ENCODE measurements at places on chromosomes 7 and 10.
A peak's percentile ranks its signal among the peaks of the same experiment; 100 is the strongest.

GRCh38 chr10:43109671-43110249 is 28.5 kb upstream of the CSGALNACT2 start:
- no peak for DNase-seq

GRCh38 chr7:17523813-17524739 is 225.6 kb downstream of the AHR start:
- no peak for DNase-seq

DNA sequence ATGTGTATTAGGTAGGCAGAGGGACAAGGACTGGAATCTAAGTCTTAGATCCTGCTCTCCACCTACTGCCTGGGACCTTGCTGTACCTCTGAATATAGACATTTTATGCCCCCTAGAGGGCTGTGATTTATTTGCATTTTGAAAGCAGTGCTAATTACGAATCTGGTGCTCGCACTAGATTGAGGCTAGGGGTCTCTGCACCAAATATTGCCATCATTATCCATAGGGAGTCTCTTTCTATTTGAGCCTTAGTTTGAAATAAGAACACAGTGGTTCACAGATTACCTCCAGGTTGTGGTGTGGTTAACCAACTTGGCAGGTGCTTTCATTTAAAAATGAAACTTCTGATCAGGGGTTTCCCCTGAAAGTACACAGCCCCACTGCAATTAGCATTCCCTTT is 41.8 kb downstream of the CNNM1 start:
- DNase-seq = peak; percentile 20

GRCh38 chr7:45015313-45015712 is 15.3 kb downstream of the CCM2 start:
- DNase-seq = no peak

- no peak for DNase-seq
Measured at GRCh38 chr7:43716598-43716997, 12.7 kb downstream of the COA1 start.

- peak; percentile 71 for DNase-seq
Measured at GRCh38 chr7:100158229-100159098, at the start of gene TRAPPC14. TSS of gene TRAPPC14 (minus strand) at chr7:100158723. CDS start at chr7:100158499, 224 bp downstream.

DNA sequence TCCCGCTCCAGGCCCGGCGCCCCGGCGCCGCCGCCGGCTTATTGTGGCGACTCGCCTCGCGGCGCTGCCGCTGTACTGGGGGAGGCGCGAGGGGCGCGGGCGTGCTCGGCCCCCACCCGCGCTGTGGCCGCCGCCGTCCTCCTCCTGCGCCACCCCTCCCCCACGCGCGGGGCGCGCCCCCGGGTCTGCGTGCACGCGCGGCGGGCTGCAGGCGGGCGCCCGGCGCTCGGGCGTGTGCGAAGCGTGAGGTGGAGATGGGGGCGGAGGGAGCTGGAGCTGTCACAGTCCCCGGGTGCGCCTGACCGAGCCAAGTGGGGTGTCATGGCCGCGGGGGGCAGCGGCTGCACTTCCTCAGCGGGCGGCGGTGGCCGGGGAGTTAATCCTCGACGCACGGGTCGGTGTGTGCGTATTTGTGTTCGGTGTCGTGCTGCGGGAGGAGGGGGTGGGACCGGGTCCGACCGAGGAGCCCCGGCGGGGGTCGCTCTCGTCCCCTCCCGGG is 672 bp downstream of the LCOR start:
- DNase-seq = peak; percentile 84

DNA sequence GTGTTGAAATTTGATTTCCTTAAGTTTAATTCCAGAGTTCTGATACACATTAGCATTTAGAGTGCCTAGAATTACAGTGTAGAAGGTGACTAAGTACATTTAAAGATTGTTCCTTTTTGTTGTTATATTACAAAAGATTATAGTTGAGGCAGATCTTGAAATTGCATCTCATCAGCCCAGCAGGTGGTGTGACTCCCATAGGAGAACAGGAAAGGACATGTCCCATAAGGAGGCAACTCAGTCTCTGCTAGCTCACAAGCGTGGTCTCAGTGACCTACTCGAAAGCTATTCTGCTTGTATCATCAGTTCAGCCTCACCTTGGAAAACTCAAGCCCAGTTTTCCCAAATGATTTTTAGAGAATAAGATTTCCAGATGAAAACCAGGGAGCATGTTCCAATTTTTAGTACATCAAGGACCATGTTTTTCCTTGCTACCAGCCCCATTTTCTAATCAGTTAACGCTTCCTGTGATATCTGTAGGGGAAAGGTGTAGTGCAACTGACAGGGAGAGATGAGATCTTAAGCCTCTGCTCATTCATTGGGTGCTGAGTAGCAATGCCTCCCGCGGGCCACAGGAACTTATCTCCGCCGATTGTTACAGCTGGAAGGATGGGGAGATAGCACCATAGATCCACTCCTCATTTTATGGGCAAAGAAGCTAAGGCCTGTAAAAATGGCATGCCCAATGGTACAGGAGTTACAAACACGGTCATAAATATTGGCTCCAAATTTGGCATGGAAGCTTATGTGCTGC is 1.1 kb upstream of the GNAI1 start:
- DNase-seq = no peak

- DNase-seq = no peak
Measured at GRCh38 chr10:107966826-107967225, 802.3 kb upstream of the SORCS1 start.

DNA sequence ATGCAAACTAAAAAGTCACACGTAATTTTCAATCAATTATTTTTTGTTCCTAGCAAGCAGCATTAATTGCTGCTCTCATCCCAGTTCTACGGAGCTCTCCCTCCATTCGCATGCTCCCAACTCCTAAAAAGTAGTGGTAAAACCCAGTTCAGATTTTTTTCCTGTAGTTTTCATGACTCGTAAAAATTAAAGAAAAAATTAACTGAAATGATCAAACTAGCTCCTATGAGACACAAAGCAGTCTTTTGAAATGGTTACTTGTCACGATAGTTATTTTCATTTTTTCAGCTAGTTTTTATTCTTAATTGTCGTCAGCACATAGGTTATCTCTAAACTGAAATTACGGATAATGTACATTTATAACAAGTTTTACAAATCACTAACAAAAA is 1.8 kb downstream of the HNRNPA2B1 start:
- DNase-seq = no peak

DNA sequence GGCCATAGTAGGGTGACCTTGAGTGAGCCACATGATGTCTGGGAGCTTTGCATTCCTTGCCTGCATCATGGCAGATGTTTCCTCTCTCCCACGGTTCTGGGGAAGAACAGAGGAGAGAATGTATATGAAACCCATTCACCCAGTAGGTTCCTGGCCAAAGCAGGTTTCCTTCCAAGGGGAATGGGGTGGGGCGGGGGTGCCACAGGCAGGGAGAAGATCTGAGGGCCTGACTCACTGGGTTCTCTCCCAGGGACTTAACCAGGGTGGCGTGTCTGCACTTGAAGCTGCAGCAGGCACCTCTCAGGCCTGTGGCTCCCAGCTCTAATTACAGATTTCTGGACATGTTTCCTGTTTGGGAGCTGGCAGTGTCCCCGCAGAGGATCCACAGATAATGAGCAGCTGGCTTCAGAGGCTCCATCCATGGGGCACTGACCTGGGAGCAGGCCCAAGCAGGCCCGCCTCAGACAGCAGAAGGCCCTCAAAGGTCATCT is 50.2 kb upstream of the ZMIZ1 start:
- DNase-seq = no peak

DNA sequence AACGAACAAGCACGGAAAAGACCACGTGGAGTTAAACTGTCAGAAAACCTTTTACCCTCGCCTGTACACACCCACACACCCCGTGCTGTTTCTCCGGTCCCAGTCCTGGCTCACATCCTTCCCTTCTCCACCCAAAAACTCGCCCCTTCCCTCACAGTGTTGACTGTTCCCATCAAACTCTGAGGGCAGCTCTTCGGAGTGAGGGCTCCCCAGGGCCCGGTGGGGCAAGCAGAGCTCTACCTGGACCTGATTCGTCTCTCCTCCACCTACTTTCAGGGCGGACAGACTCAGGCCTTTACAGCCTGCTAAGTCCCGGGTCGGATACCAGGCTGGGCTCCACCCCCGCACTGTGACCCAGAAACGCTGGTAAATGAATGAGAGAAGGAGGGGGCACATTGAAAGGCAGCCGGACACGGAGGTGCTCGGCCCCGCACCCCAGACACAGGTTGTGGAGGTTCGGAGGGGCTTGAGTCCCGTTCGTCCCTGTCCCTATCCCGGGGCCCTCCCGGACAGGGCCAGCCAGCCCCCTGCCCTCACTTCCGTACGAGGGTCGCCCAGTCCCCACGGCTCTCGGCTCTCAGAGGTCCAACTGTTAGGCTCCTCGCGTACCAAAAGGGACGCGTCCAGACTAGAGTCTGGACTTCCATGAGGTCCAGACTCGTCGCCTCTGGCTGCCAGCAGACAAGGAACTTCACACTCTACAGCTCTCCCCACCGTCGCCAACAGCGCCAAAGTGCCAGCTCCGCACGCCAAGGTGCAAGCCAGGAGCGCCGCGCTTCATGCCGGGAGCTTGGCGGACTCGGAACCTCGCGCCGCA is 31.7 kb upstream of the ASL start:
- DNase-seq = no peak

DNA sequence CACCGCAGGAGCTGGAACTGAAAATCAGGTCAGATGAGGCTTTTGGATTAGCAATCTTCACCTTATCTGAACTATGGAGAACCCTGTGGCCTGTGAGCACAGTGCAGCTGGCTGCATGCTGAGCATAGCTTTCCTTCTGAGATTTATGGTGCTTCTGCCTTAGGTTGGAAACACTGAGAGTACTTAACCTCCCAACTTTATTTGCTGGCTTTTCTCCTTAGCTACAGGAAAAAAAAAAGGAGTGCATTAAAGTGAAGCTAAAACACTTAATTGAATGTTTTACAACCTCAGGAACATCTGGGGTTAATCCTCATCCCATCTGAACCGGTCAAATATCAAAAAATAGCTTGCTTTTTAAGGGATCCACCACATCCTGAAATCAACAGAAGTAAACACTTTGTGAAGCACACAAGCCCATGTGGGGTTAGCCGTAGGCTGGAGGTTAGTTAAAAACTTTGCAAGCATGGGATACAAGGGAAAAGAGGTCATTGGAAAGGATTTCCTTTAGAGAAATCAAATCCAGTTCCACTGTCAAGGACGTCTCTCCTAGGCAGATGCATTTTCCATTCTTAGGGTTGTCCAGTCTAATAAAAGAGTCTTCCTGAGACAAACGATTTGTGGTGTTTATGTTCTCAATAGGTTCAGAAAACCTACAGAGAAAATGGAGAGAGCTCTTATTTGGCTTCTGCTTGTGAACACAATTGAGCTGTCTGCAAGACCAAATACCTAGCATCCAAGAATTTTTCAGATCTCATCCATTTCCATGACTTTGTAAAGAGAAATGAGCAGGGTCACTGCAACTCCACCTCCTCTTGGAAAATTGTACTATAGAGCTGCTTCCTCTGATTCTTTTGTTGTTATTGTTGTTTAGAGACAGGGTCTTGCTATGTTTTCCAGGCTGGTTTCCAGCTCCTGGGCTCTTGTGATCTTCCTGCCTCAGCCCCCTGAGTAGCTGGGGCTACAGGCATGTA is 470.4 kb upstream of the IGFBP3 start:
- DNase-seq = no peak

DNA sequence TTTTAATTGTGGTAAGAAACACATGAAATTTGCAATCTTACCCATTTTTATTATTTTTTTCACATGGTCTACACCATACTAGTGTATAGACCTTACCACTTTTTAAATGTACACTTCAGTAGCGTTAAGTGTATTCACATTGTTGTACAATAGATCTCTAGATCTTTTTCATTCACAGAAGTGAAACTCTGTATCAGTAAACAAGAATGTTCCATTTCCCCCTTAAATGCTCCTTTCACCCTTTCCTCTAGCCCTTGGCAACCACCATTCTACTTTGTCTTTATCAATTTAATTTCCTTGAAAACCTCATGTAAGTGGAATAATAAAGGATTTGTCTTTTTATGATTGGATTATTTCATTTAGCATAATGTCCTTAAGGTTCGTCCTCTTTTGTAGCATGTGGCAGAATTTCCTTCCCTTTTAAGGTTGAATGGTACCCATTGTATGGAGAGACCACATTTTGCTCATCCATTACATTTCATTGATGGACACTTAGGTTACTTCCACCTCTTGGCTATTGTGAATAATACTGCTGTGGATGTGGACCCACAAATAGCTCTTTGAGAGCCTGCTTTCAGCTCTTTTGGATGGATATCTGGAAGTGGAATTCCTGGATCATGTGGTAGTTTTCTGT is 45.7 kb downstream of the SNX10 start:
- no peak for DNase-seq

DNA sequence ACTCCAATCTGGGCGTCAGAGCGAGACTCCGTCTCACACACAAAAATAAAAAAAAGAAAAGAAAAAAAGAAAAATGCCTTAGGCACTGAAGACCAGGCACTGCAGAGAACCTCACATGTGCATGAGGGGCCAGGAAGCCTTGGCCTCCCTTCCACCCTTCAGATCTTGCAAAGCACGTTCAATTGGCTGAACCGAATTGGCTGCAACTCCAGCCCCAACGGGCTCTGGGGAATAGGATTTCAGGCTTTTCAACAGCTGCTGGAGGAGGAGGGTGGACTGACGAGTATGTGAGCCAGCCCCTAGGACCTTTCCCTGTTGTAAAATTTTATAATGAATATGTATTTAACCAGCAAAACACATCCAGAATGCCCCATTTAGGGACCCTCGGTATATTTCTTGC is 16.7 kb downstream of the TMEM120A start:
- DNase-seq = no peak

GRCh38 chr7:95491634-95492314 is 6.0 kb downstream of the ASB4 start:
- DNase-seq = peak; percentile 26

DNA sequence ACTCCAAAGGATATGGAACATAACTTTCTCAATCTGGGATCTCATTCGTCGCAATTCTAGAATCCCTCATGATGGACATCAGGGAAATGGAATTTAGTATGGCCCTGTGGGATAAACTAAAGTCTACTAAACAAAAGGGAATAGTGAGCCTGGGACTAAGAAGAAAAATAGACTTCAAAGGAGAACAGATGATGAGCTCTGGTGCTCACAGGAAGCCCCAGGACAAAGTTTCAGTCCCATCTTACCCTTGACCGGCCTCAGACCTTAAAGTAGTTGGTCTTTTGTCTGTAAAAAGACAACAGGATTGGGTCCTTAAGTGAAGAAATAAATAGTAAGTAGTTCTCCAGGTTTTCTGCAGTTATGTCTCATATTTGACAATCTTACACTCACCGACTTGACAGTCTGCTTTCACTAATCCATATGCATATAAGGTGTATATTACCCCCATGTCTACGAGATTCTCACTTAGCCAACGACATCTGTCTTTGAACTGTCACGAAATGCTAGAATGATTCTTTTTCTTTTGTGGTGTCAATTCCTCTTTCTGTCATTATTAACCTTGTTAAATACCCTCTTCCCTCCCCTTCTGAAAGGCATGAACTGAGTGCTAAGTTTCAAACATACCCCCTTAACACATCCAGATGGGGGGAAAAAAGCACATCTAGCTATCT is 10.9 kb upstream of the IKZF1 start:
- DNase-seq = no peak

DNA sequence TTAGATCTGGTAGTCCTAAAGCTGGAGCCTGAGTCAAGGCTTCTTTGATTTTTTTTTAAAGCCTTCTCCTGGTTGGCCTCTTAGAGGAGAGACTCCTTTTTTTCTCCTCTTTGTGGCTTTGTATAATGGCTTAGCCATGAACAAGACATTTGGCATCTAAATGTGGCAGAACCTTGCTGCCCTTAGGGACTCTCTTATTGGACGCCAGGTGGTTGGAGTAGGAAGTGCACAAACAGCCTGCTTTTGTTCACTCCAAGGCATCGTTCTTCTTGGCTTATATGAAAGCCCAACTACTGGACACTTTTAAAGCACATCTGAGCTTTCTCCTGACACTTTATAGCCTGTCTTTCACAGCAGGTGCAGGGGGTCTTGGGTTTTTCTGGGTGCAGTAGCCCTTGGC is 25.0 kb downstream of the ZPBP start:
- peak; percentile 10 for DNase-seq

- DNase-seq = no peak
Measured at GRCh38 chr7:10245406-10245805, 728.3 kb upstream of the PHF14 start.

Data from NCI-H1436 (cell line).